ENCODE measurements at places on chromosomes 1 and 21.

GRCh38 chr1:3471356-3472087 is 17.1 kb downstream of the ARHGEF16 start:
- DNase-seq = no peak

- peak; percentile 6 for DNase-seq
Measured at GRCh38 chr1:1290238-1290731, 10.0 kb downstream of the SCNN1D start.

DNA sequence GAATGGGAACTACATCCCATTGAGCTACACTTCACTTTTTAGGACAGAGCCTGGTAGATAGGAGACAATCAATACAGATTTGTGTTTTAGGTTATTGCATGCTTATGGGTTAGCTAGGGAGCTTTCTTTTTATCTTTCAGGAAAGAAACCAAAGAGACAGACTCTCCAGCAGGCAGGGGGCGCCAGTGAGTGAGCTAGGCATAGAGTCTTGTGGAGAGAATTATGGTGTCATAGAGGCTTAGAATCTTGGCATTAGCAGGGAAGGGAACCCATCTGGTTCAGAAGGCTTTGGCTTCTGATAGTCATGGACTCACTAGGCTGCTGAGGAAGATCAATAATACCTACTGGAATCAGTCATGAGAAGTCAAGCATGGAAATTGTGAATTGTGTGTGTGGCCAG is at the start of gene SMCP:
Gene SMCP, plus strand, starts transcription at position 281 of the 400 bp plus-strand sequence. CDS start 6,101 bp downstream, outside the sequence.
- no peak for DNase-seq

GRCh38 chr1:51255331-51255730 is 19.3 kb downstream of the RNF11 start:
- DNase-seq = no peak

- DNase-seq = no peak
Measured at GRCh38 chr1:36753451-36753850, 270.7 kb upstream of the CSF3R start.

All from NCI-H774 (cell line).